Right cardiac atrium (tissue), 5 donors: ENCODE measurements at places on chromosomes 3 and 15. TPM values are rescaled to one million over a fixed set of nuclear protein-coding genes. Genes with fewer than 3 reads are reported as not detected.

GRCh38 chr3:122343654-122344053, 18.6 kb downstream of the CSTA start:
- DNase-seq = no peak

GRCh38 chr3:100932491-100932890, 60.7 kb downstream of the ABI3BP start:
- no peak for DNase-seq

GRCh38 chr3:141105828-141106628, 54.9 kb downstream of the SPSB4 start:
- peak; percentile 51 for DNase-seq

DNA sequence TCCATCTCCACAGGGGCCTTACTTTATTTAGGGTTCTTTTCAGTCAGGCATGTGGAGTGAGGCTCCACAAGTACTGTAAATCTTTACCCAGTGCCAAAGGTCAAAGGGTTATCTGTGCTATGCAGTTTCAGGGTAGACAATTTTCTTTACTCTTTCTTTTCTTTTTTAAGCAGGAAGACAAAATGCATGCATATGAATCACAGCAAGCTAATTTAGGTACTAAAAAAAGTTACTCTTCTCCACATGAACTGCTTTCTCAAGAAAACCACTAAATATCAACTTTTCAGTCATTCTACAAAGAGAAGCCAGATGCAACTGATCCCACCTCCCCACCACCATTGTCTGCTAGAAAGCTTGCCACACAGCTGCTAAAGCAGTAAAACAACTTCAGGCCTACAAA, 73.3 kb upstream of the PYGO1 start:
- DNase-seq = no peak

GRCh38 chr15:85831415-85832113, 36.8 kb upstream of the KLHL25 start:
- peak; percentile 86 for DNase-seq

GRCh38 chr15:40922608-40923005, 6.5 kb upstream of the DLL4 start:
- DNase-seq = peak; percentile 22

- no peak for DNase-seq
These were observed 110.9 kb downstream of the EDEM1 start for GRCh38 chr3:5298453-5298852.

GRCh38 chr15:63501256-63502089, 2.9 kb upstream of the USP3 start:
- peak; percentile 90 for DNase-seq

DNA sequence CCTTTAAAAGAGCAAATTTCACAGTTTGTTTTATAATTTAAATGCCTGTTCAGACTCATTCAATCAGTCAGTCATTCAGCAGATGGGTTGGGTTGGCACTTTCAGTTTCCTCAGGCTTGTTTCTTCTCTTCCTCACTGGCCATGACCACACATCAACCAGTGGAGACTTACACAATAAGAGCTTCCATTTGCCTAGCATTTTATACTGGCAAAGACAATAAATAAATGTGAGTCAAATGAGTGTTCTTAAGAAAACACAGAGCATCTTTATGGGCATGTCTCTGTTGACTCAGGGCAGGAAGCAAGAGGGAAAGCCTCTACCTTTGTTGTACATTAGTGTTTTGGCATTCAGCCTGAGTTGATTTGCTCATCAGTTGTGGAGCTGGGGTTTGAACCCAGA, 122.6 kb downstream of the EPHB1 start:
- DNase-seq = no peak

GRCh38 chr3:194667363-194667762, 4.6 kb downstream of the LSG1 start:
- DNase-seq = no peak

- no peak for DNase-seq
These were observed 53.3 kb downstream of the RARB start for GRCh38 chr3:25481386-25481785.

DNA sequence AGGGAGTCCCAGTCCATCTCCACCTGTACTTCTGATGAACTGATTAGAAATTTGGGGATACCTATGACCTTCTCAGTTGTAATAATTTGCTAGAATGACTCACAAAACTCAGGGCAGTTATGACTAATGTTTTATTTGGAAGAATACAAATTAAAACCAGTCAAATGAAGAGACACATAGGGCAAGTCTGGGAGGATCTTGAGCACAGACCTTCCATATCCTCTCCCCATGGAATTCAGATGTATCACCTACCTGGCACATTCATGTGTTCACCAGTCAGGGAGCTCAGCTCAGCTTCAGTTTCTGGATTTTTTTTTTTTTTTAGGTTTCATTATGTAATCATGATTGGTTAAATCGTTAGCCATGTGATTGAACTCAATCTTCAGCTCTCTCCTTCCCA, 247.7 kb downstream of the VGLL3 start:
- no peak for DNase-seq

DNA sequence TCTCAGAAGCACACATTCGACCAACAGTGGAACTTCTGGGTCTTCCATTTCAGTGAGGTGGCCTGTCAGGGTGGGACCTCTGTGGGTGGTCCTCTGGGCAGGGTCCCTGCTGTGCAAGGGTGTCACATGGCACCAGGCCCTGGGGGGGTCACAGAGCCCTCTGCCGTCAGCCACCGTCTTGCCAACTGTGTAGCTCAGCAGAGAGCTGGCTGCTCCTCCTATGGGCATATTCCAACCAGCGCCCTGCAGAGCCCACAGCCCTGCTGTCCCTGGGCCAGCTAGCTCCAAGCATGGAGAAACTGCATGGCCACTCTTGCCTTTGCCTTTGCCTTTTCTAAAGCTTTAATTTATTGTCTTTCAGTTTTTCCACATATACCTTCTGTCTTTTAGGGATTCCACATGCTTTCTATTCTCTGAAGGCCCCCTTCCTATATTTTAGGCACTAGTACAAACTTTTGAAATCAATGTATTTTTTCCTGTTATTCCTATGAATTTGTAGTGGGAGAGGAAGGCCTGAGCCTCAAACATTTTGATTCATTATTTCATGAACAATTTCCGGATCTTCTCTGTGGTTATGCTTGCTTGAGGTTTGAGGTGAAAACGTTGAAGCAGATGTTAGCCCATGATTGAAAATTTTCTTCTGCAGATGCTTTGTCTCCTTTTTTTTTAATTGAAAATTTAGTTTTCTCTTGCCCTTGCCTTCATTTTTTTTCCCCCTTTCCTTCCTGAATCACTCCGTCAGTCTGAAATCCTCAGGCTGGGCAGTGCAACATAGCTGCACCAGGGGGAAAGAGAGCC, 11.7 kb downstream of the IQCF1 start:
- no peak for DNase-seq

DNA sequence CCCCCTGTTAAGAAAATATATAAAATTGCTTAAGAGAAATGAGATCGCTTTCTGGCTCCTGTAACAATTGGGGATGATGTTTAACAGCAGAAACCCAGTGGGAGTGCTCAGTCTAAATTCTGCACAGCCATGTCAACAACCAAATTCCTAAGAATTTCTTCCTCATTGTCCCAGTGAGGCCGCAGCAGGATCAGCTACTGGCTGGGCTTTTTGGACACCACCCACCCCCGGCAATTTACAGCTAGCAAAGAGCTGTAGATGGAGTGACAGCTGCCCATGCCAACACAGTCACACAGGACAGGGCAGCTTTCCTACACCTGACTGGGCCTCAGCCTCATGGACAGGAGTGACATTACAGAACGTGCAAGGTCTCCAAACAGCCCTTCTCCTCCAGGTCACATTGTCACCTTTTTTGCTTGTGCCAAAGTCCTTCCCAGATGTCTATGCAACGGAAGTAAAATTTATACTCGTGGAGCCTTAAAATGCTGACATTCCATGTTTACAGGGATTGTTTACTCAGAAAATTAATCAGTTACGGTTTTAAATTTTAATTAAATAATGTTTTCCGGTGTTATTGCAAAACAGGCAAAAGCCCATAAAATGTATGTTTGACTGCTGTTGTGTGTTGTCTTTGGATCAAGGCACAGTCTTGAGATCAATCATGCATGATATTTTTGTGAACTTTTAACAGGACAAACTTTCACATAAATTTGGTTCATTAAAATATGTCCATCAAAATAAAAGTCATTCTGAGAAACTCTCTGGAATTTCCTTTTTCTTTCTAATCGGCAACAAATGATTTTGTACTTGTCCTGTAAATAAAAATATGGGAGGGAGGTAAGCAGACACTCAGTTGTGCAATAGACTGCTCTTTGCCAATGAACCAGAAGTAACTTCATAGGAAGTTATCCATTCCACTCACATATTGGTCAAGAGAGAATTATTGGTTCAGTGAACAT, 943.2 kb downstream of the MCTP2 start:
- peak; percentile 55 for DNase-seq

DNA sequence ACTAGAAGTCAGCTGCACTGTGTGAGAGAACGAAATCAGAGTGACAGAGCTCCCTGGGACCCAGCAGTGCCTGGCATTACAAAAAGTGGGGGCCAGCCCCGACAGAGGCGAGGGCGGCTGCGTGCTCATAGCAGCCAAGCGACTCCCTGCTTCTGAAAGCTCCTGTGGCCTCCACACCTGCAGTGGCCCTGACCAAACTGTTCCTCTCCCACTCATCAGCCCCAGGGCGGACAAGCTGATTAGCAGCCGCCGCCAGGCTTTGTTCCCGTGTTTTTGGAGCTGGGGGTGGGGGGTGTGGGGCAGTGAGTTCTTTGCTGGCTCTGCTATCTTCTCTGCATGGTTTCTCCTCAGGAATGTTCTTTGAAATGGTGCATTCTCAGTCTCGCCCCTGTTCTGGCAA, 58.1 kb downstream of the DGKG start:
- no peak for DNase-seq

DNA sequence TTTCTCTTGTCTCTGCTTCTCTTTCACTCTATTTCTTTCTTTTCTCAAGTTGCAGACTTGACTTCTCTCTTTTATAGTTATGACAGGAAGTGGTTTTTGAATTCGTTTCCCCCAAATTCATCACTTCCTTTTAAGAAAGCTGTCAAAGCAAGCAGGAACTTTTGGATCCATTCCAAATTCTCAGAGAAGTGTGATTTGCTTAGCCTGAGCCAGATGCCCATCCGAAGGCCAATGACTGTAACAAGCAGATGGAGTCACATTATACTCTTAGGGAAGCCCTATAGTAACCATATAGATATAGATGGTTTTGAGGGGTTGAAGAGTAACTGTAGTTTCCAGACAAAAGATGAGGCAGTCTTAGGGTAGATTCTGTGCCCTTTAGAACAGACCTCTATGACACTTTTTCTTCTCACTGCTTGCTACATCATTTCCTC, 592.0 kb upstream of the KCNMB2 start:
- DNase-seq = no peak

- DNase-seq = no peak
These were observed 265.1 kb downstream of the NFKBIZ start for GRCh38 chr3:102114264-102114979.

DNA sequence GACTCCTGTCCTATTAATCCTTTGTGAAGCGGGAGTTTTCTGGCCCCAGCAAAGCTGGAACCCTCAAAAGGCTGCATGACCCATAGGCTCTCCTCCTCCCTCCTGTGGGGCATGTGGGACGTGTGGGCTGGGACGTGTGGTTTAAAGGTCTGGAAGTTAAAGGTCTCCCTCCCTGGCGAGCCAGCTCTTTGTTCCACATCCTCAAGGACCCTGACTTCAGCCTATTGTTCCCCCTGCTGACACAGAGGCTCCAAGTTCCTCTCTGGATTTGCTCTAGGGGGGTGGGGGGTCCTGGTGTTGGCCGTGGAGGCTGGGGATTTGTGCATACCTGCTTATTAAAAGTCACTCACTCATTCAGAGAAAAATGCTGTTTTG, 44.2 kb downstream of the SMAD6 start:
- DNase-seq = no peak

DNA sequence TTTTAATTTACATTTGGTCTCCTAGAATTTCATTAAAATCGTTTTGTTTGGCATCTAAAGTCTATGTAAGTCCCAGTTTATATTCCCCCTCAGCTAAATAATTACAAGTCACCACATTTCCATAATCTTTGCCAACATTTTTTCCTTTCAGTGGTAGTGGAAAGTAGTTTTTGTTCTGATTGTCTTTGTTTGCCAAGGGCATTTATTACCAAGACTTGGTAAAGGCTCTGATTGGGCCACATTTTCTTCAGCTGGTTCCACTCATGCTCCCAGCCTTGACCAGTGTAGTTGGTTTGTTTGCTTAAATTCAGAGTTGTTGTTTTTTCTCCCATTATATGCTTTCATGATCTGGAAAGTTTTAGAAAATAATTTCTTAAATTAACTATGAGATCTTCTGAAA, 153.4 kb upstream of the MME start:
- no peak for DNase-seq

- peak; percentile 86 for DNase-seq
These were observed 47.6 kb downstream of the PSMD6 start for GRCh38 chr3:63975723-63976122.

GRCh38 chr3:183044547-183045229, 54.6 kb downstream of the MCCC1 start:
- DNase-seq = no peak

- no peak for DNase-seq
These were observed 1.3 kb downstream of the CACNA1D start for GRCh38 chr3:53495520-53496391.

Gene HRG
- not detected for total RNA-seq

Gene RSRC1
- total RNA-seq = 28.0 TPM

Gene NTRK3
- total RNA-seq = 2.6 TPM

Gene INSYN1
- 109 TPM for total RNA-seq

Gene ALS2CL
- total RNA-seq = 20.9 TPM

Gene SKIL
- 59.5 TPM for total RNA-seq

Gene P4HTM
- 39.4 TPM for total RNA-seq

Gene CTXN2
- total RNA-seq = not detected

Gene PLCH1
- total RNA-seq = 6.3 TPM

Gene STRC
- 0.34 TPM for total RNA-seq
